ENCODE measurements at places on chromosomes 3 and 15.

GRCh38 chr3:38143511-38143910, 5.0 kb downstream of the MYD88 start:
- DNase-seq: no peak

GRCh38 chr3:127673191-127674100, 694 bp downstream of the ABTB1 start:
- no peak for DNase-seq

GRCh38 chr3:108123326-108123725, 32.5 kb upstream of the CD47 start:
- DNase-seq: no peak

DNA sequence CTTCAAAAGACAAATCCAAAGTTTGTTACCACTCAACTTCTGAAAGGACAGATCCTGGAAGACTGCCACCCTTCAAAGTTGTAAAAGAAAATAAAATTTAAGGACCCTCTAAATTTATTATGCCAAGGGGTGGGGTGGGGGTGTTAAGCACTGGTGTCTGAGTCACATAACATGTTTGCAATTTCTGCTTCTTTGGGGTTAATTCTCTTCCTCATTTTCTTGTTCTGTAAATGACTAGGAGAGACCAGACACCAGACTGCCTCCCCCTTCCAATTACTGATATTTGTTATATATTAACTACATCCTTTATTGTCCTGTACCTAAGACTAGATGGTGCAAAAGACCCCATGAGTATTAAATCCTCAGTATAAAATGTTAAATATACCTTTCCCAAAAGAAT, 242.8 kb downstream of the ZNF385D start:
- no peak for DNase-seq

- no peak for DNase-seq
These were observed 1.8 kb downstream of the PSTPIP1 start for GRCh38 chr15:76996526-76997401.

GRCh38 chr15:88656760-88657221, 18.0 kb downstream of the ISG20 start:
- no peak for DNase-seq

GRCh38 chr3:186214670-186215069, 105.8 kb upstream of the ETV5 start:
- DNase-seq: no peak

- peak; percentile 41 for DNase-seq
These were observed 773 bp downstream of the ANKRD28 start for GRCh38 chr3:15796771-15797641.

DNA sequence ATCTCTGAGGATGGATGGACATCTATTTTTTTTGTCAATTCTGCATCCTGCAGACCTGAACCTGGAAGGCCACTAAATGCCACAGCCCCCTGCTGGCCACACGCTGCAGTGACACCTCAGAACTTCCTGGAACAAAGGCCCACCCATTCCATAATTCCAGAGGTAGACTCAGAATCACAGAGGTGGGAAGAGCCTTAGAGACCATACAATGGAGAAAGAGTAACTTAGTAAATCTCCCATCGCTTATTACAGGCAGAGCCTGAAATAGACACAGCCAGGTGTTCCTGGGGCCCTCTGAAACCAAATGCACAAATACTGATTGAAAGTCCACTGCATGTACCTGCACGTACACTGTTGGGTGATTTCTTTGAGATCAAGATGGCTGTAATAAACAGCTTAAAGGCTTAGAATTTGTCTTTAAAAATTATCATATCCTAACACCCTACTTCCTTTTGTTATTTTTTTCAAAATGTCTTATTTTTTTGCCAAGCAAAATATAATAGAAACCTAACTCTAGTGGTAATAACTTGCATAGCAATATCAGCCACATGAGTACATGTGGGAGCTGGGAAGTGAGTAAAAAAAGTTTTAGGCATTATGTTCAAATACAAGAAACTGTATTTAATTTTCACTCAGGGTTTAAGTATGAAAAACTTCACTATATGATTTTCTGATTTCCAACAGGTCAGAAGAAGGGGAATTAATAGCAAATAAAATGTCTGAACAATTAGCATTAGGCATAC, 62.7 kb downstream of the EOMES start:
- DNase-seq: peak; percentile 42

GRCh38 chr3:46070595-46071093, 43.4 kb upstream of the XCR1 start:
- no peak for DNase-seq

- DNase-seq: no peak
These were observed 4.9 kb downstream of the HAUS2 start for GRCh38 chr15:42553554-42553953.

- no peak for DNase-seq
These were observed 439.4 kb downstream of the RAP2B start for GRCh38 chr3:153601374-153601853.

DNA sequence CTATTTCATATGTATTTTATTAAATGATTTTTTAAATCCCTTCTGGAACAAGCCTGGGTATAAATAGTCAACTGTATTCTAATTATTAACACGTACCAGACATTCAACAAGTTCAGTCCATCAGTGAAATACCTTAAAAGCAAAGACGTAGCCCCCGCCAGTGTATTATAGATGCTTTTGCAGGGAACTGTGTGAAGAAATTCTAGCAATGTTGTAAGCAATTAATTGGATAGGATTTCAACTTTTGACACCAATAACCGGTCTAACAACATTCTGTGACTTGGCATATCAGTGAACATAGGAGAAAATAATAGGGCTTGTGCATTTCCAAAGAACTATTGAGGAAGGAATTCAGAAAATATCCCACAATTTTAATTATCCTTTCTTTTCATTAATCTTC, 67.2 kb upstream of the TGFBR2 start:
- DNase-seq: no peak

- DNase-seq: no peak
These were observed 175.2 kb upstream of the ZPLD1 start for GRCh38 chr3:102259663-102260062.

DNA sequence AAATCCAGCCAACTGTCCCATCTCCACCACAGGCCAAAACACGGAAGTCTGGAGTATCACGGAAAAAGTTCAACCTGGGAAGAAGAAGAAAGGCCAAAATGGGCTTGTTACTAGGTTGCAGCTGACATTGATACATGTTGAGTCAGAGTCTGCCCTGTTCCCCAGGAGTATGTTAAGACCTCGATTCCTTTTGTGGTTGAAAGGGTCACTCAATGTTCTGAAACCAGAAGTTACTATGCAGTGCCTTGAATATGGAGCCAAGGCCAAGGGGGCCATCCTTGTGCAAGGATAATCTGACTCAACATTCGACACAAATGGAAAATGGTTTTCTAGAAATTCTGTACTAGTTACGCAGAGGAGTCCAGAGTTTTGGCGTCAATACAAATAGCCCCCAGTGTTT, 104.2 kb downstream of the DGKG start:
- DNase-seq: no peak

DNA sequence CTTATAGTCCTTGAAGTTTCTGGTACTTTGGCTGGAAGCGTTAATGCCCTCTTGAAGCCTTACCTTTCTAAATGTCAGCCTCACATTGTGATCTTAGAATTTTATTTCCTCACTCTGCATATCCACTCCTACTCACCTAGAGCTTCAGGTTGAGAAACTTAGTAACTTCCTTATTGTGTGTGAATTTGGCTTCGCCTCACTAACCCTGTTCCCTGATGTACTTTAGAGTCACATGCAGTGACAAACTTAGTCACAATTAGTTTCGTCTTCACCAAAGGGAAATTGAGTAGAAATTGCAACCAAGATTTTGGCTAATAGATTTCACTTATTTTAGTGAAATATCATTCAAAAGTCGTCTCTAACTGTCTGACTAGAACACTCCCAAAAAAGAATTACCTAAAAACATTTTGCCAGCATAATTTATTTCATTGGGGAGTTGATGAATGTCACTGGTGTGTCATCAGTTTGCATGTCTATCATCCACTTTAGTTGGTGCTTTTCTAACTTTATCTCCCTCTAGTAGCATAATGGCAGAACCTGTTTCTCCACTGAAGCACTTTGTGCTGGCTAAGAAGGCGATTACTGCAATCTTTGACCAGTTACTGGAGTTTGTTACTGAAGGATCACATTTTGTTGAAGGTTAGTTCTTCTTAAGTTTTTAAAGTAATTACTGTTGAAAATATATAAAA, 960 bp downstream of the MFN1 start:
- DNase-seq: no peak

DNA sequence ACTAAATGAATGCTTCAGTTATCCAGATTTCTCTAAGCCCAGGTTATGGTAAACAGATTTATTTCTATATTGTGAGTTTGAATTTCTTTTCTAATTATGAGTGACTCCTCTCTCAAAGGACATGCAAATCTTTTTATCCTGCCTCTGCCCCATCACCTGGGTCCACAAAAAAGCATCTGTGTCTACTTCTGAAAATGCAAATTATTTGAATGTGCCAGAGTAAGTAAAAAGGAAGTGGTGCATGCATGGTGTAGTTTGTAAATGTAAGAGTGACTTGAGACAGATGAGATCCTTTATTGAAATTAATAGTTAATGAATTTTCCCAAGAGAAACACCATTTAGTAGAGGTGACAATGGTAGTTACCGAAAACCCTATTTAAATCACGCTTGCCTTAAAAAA, 26.9 kb downstream of the MCTP2 start:
- DNase-seq: no peak

DNA sequence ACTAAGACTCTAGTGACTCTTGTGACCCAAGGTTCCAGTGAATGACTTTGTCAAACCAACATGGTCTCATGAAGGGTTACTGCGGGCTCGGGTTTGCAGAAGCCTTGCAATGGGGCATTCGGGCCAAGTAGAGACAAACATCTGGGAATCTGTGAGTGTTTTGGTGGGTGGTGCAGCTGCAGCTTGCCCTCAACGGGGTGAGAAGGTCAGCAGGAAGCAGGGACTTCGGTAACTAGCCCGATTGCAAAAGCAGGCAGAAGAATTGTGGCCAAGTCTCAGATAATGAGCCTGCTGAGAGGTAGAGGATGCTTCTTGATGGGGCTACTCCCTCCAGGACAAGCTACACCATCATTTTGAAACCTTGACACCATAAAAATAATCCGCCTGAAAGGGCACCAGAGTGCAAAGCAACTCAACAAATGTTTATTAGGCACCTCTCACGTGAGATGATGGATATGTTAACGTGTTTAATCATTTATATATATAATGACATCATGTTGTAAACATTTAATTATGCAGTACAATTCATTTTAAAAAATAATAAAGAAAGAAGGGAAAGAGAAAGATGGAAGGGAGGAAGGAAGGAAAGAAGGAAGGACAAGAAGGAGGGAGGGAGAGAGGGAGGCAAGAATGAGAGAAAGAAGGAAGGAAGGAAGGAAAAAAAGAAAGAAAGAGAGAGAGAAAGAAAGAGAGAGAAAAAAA, 263.9 kb upstream of the IGF1R start:
- no peak for DNase-seq
